ENCODE measurements at places on chromosomes 6 and 20. TPM values are rescaled to one million over a fixed set of nuclear protein-coding genes. Genes with fewer than 3 reads are reported as not detected.
A peak's percentile ranks its signal among the peaks of the same experiment; 100 is the strongest.

DNA sequence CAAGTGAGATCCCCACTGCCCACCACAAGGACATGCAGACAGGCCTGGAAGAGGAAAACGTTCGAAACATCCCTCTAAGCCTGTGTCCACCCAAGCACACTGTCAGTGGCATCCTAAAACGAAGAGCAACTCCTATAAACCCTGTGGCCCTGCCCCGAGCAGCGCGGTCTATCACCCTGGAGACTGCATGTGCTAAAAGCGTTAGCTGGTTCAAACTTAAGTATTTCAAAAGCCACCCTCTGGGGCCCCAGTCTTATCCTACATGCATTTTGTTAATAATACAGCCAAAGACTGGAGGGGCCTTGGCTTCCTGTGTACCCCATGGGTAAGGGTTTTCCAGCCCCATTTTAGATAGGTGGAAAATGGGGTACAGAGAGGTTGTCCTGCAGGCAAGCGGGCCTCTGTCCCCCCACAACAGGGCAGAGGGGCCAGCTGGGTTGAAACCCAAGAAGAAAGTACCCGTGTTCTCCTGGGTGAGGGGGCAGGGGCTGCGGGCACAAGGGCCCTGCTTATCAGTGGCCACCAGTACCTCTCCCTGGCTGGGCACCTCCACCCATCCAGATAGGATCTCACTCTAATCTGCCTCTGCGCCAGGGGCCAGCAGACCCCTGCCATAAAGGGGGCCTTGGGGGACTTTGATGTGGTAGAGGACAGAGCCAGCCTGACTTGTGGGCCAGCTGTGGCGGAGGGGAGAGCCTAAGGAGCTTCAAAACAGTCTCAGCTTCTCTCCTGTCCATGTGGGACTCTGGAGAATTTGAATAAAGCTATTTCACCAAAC is 28.3 kb downstream of the PREX1 start:
- H3K27me3 ChIP-seq: no peaks in the 10 kb centered on the region
- peaks cover 20% of the 10 kb centered on the region for H3K4me1 ChIP-seq
- no peak for DNase-seq
- no peak overlapping the region for H3K27ac ChIP-seq

DNA sequence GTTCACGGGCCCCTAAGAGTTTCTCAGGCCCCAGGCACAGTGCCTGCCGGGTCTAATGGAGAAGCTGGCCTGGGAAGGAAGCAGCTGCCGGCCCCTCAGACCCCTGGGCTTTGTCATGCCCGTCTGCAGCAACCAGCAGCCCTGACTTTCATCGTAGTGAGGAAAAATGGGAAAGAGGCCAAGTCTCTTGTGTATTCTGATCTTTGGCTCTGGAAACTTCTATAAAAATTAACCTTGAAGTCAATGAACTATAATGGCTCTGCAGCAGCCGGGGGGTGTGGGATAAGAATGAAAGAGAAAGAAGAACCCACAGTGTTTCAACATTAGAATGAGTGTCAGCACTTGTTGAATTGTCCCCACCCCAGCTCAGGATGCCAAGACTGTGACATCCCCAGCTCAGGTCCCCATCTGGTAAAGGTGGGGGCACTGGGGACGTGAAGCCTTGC is 12.9 kb downstream of the TGM2 start:
- H3K36me3 ChIP-seq: peaks cover 64% of the 10 kb centered on the region
- H3K27me3 ChIP-seq: no peaks in the 10 kb centered on the region
- H3K4me3 ChIP-seq: peak overlapping the region; percentile 8
- H3K27ac ChIP-seq: peak overlapping the region; percentile 87

RCAN2 gene
- total RNA-seq: 43.6 TPM

ADAT2 gene
- 2.9 TPM for total RNA-seq

GRCh38 chr6:149859938-149860337 is 4.2 kb downstream of the LRP11 start:
- no peaks in the 10 kb centered on the region for H3K27me3 ChIP-seq
- no peak overlapping the region for H3K4me3 ChIP-seq
- H3K36me3 ChIP-seq: no peaks in the 10 kb centered on the region
- DNase-seq: no peak
- H3K27ac ChIP-seq: no peak overlapping the region
- peaks cover 18% of the 10 kb centered on the region for H3K4me1 ChIP-seq

- no peaks in the 10 kb centered on the region for H3K4me1 ChIP-seq
- H3K27me3 ChIP-seq: no peaks in the 10 kb centered on the region
- no peak for DNase-seq
- no peaks in the 10 kb centered on the region for H3K36me3 ChIP-seq
Observed at GRCh38 chr6:9233686-9234085, 798.3 kb upstream of the SLC35B3 start.

DNA sequence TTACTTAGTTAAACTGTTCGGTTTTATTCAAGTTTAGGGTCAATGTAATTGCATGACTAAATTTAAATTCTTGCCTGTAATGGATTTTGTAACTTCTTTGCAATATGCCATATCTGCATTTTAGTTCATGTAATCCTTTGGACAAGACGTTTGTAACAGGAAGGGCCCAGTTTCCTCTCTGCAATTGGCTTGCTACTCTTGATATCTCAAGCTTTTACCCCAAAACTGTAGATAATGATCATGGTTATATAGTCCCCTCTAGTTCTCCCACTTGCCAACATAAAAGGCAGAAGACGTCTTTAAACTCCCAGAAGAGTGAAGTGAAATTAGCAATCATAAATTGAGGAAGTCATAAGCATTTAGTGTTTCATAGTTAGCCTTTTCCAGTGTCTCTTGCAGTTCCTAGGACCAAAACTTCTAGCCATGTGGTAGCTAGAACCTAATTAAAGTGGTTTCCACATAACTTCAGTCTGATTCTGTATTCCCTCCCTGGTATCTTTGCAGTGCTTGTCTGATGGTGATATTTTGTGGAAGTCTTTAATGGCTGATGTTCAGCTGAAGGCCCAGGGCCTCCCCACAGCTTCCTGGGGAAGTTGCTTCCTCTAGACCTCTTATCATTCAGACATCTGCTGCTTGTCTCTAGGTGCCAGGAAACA is 117.8 kb upstream of the SUPT3H start:
- H3K27ac ChIP-seq: no peak overlapping the region
- no peaks in the 10 kb centered on the region for H3K36me3 ChIP-seq
- no peaks in the 10 kb centered on the region for H3K4me1 ChIP-seq
- DNase-seq: no peak
- no peak overlapping the region for H3K4me3 ChIP-seq

DNA sequence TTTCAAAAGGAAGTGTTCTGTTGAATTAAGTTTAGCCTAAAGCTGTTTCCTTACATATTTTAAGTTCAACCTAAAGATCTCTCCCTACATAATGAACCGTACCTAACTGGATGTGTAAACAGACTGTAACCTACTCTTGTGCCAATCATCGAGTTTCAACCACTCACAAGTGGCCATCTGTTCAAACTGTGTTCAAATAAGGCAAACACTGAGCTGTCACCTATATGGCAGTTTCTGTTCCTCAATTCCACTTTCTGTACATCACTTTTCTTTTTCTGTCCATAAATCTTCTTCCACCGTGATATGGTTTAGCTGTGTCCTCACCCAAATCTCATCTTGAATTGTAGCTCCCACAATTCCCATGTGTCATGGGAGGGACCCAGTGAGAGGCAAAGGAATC is 428.6 kb downstream of the HACE1 start:
- H3K4me3 ChIP-seq: no peak overlapping the region
- H3K4me1 ChIP-seq: no peaks in the 10 kb centered on the region
- DNase-seq: no peak
- no peaks in the 10 kb centered on the region for H3K27me3 ChIP-seq
- H3K27ac ChIP-seq: no peak overlapping the region

- H3K36me3 ChIP-seq: no peaks in the 10 kb centered on the region
- H3K4me1 ChIP-seq: peaks cover 12% of the 10 kb centered on the region
- no peak for DNase-seq
Observed at GRCh38 chr20:48766961-48767960, 60.5 kb downstream of the PREX1 start.

GRCh38 chr6:14985366-14985765 is 260.5 kb upstream of the JARID2 start:
- no peak overlapping the region for H3K27ac ChIP-seq
- H3K27me3 ChIP-seq: no peaks in the 10 kb centered on the region
- no peak for DNase-seq
- H3K4me3 ChIP-seq: no peak overlapping the region

DNA sequence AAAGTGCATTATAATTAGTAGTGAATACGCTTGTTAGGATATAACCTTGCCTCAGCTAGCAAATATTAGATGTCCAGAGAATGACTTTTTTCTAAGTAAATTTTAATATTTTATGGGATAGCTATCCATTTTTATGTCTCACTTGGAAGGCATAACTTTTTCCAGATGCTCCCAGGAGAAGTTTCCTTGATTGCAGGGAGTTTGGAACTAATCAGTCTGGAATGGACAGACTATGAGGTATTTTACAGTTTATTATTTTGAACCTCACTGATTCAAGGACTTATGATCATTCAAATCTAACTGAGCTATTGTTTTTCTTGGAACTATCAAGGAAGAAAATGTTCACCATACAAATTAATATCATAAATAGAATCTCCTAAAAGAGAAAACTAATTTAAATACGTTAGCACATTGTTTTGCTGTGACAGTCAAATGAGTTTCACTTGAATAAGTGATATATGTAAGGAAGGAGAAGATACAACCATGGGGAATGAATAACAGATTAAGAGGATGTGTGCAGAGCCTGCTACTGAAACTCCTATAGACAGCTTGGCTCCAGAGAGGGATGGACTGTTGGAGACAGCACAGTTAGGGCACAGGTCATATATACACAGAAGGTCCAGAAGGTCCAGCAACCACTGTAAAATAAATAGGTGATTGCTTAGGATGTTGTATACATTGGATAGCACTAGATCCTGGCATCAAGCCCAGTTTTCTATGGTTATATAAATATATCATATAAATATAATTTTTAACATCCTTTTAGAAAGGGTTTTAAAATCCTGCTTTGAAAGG is 20.6 kb upstream of the LCA5 start:
- H3K36me3 ChIP-seq: peaks cover 4% of the 10 kb centered on the region
- no peak overlapping the region for H3K4me3 ChIP-seq
- H3K27ac ChIP-seq: no peak overlapping the region
- no peaks in the 10 kb centered on the region for H3K27me3 ChIP-seq
- H3K4me1 ChIP-seq: peaks cover 10% of the 10 kb centered on the region
- DNase-seq: no peak

DNA sequence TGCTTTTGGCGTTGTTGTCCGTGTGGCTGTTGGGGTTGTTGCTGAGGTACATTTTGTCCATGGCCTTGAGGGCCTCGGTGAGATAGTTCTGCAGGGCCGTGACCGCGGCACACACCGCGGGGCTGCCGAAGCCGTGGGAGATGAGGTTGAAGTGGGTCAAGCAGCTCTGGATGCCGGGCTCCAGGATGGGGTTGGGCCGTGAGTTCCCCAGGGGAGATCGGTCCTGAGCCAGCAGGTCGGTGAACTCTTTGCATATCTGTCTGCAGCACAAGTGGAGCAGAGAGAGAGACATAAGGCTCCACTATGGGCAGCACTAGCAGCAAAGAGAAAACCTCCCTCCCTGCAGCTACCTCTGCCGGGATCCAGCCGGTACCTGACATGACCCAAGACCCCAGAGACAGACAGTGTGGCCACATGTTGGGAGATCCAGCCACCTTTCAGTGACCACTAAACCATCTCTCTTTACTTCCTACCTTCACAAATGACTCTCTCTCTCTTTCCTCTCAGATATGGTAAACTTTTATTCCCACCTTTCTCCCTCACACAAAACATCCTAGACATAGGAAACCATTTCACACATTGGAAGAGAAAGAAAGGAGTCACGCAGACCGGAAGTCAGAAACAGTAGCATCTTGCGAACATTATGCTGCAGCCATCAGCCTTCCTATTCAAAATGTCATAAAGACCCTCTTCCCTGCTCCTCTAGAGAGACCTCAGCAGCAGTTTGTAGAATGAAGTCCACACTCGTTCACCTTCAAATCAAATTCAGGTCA is 16.2 kb downstream of the TFAP2A start:
- H3K4me1 ChIP-seq: peaks cover 5% of the 10 kb centered on the region
- no peak overlapping the region for H3K27ac ChIP-seq
- DNase-seq: peak; percentile 80
- peaks cover 36% of the 10 kb centered on the region for H3K27me3 ChIP-seq
- no peaks in the 10 kb centered on the region for H3K36me3 ChIP-seq

IL17F gene
- total RNA-seq: not detected

DNA sequence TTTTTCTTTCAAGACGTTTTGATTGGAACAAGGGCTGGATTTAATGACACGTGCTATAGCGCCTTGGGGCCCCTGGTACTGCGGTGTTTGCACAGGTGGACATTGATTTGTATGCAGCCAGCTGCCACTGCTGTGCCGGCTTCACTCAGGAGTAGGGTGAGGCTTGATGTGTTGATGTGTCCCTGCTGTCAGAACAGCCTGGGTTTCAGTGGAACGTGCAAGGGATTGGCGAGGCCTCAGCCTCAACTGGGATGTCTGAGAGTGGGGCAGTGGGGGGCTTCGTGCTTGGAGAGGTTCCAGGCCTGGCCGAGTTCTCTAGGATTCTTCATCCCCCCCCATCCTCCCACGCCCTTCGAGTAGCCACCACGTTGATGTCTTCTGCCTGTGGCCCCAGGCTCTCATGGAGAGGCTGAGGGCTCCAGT is 23.0 kb downstream of the PYGB start:
- H3K36me3 ChIP-seq: peaks cover 61% of the 10 kb centered on the region
- no peak for DNase-seq
- H3K4me3 ChIP-seq: no peak overlapping the region
- H3K27me3 ChIP-seq: no peaks in the 10 kb centered on the region

MCCD1 gene
- not detected for total RNA-seq

WFDC12 gene
- total RNA-seq: not detected

CEP250 gene
- total RNA-seq: 27.1 TPM

PABPC1L gene
- total RNA-seq: 2.1 TPM

GRCh38 chr20:43839793-43840199 is 74.9 kb upstream of the TOX2 start:
- H3K27ac ChIP-seq: no peak overlapping the region
- H3K4me1 ChIP-seq: no peaks in the 10 kb centered on the region
- no peak overlapping the region for H3K4me3 ChIP-seq
- H3K36me3 ChIP-seq: no peaks in the 10 kb centered on the region

- H3K36me3 ChIP-seq: no peaks in the 10 kb centered on the region
- no peak overlapping the region for H3K4me3 ChIP-seq
- no peak for DNase-seq
Observed at GRCh38 chr6:134247231-134247833, 70.6 kb downstream of the SGK1 start.

CD83 gene
- total RNA-seq: 1.6 TPM

DNA sequence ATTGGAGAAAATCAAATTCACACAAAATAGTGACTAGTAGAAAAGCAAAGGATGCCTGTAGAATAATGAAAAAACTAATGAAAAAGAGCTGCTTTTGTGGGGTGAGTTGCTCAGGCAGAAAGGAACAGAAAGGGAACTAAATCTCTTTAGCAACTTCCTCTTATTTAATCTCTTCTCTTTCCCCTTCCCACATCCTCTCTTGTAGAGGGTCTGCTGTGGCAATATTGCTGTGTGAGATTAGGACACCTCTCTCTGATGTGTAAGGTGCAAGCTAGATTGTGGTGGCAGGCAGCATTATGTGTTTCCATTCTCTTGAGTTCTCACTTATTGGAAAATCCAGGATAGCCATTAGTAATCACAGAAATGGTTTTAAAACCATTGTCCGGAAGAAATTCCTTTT is 49.7 kb downstream of the SYNE1 start:
- no peaks in the 10 kb centered on the region for H3K36me3 ChIP-seq
- H3K4me1 ChIP-seq: no peaks in the 10 kb centered on the region
- H3K27ac ChIP-seq: no peak overlapping the region
- no peaks in the 10 kb centered on the region for H3K27me3 ChIP-seq
- H3K4me3 ChIP-seq: no peak overlapping the region

All from esophagus muscularis mucosa (tissue), 4 donors.